ENCODE measurements at places on chromosomes 3 and 15. TPM values are rescaled to one million over a fixed set of nuclear protein-coding genes. Genes with fewer than 3 reads are reported as not detected.

Gene RNF111
- 34.4 TPM for total RNA-seq

Gene ERC2
- total RNA-seq: 58.3 TPM

Gene SAMD7
- total RNA-seq: not detected

Gene STRA6
- 4.4 TPM for total RNA-seq

Gene TCF12
- 110 TPM for total RNA-seq

Gene ACKR4
- total RNA-seq: under 0.01 TPM

Gene MLF1
- total RNA-seq: 18.7 TPM

Gene NR2E3
- not detected for total RNA-seq

Gene RTP3
- not detected for total RNA-seq

Gene DLL4
- 3.4 TPM for total RNA-seq

Gene GOLGA8K
- total RNA-seq: 0.25 TPM

Gene KIF15
- total RNA-seq: 6.4 TPM

Gene C3orf70
- 27.5 TPM for total RNA-seq

Gene HTR3E
- not detected for total RNA-seq

Gene TEX9
- total RNA-seq: 20.4 TPM
